ENCODE measurements at places on chromosomes 16 and 17.

DNA sequence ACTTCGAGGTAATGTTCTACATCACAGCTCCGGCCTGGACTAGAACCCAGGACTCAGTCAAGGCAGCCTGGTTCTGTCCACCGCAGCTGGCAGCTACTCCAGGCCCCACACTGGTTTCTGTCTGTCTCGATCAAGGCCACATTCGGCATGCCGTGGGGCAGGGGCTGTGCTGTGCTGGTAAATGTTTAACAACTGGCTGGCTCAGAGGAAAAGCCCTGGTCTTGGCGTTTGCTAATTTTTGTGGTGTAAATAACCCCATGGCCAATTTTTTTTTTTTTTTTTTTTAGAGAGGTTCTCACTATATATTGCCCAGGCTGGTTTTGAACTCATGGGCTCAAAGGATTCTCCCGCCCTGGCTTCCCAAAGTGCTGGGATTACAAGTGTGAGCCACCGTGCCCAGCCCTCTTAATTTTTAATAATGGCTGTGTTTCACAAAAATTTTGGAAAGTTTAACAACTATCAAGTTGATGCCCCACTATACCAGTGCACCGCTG lies 328 bp upstream of the DRC7 start:
- no peak for DNase-seq

GRCh38 chr17:22277595-22277994 lies 585.3 kb downstream of the KCNJ18 start:
- DNase-seq = no peak

- no peak for DNase-seq
Measured at GRCh38 chr16:27980076-27980775, 83.3 kb downstream of the GSG1L start.

DNA sequence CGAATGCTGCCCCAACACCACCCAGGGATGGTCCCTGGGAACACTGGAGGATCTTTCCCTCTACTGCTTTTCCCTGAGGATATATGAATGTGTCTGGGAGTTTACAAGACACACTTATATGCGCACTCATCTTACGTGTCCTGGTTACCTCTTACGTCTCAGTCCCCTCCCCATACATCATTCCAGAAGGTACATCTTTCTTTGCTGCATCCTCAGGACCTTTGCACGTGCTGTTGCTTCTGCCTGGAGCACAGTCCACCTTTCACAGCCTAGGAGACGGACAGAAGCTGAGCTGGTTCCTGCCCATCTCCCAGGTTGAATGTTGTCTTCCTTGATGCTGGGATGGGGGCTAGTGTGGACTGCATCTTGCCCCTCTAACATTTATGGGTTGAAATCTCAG lies 153.0 kb upstream of the FOXF1 start:
- DNase-seq = no peak

DNA sequence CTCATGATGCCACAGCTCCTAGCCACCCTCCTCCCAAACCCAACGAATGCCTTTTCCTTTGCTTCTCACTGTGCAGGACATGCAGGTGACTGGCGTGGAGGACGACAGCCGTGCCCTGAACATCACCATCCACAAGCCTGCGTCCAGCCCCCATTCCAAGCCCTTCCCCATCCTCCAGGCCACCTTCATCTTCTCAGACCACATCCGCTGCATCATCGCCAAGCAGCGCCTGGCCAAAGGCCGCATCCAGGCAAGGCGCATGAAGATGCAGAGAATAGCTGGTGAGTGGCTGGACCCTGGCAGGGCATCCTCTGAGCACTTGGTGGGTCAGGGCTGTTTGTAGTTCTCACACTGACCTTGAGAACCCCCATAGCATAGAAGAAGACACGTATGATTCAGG lies 132.3 kb downstream of the SOCS1 start:
- no peak for DNase-seq

- DNase-seq = no peak
Measured at GRCh38 chr16:69890892-69891282, 60.2 kb upstream of the CLEC18A start.

DNA sequence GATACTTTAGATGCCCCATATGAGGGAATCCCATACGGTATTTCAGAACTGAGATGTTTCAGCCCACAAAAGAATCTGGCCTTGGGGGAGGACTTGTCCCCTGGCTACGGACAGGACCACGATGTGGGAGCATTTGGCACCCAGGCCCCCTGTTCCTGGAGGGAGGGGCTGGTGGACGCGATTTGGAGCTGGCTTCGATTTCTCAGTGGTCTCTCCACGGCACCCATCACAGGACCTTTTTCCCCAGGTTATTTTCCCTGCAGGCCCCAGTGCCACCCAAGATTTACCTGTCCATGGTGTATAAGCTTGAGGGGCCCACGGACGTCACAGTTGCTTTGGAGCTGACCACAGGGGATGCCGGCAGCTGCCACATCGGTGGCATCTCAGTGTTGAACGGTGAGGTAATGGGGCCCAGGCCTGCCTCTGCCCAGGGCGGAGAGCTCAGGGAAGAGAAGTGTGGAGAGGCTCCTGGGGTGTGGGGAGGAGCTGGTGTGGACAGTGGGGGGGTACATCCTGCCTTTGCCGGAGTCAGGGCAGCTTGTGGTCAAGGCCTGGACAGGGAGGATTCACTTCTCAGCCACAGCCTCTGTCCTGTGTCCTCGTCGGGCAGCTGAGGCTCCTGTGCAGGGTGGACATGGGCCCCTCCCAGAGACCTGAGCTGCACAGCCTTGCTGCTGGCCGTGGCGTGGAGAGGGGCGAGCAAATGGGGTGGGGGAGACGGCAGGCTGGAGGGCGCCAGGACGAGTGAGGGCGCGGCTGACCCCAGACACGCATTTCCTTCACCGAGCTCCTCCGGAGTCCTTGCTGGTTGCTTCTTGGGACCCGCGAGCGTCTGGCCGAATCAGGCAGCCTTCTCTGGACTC lies 9.9 kb downstream of the ENGASE start:
- DNase-seq = no peak

DNA sequence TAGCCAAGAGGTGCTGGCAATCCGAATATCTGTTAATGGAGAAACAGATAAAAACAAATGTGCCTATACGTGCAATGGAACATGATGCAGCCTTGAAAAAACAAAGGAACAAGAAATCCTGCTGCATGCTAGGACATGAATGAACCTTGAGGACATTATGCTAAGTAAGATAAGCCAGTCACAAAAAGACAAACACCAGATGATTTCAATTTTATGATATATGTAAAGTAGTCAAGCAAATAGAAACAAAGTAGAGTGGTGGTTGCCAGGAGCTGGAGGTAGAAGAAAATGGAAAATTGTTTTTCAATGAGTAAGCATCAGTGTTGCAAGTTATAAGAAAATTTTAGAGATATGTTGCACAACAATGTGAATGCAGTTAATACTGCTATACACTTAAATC lies 409.7 kb upstream of the CDH8 start:
- DNase-seq = no peak

DNA sequence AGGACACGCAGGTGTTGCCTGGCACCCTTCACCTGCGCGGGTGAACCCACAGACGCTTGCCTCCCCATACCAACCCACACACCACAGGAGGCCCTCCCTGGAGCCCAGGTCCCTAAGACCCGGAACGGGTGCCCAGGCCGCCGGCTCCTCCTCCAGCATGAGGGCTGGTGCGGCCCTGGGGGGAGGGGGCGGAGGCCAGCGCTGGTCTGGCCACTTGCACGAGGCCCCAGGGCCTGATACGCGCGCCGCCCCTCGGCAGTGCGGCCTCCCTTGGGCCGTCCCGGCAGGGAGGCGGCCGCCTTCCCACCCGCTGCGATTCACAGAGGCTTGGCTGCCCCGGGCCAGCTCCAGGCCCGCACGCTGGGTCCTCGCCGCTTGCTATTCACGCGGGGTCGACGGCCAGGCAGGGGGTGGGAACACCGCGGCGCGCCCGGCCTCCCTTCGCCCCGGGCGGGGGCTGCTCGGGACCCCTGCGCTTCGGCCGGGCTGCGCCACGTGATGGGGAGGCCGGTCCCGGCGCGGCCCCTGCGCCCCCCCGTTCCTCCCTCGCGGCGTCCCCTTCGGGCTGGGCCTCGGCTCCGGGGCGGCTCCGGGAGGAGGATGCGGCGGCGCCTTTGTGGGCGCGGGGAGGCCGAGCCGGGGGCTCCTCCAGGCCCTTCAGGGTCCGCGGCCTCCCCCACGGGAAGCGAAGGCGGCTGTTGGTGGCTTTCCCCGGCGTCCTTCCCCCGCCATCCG lies 685 bp downstream of the FASN start:
- DNase-seq = no peak

DNA sequence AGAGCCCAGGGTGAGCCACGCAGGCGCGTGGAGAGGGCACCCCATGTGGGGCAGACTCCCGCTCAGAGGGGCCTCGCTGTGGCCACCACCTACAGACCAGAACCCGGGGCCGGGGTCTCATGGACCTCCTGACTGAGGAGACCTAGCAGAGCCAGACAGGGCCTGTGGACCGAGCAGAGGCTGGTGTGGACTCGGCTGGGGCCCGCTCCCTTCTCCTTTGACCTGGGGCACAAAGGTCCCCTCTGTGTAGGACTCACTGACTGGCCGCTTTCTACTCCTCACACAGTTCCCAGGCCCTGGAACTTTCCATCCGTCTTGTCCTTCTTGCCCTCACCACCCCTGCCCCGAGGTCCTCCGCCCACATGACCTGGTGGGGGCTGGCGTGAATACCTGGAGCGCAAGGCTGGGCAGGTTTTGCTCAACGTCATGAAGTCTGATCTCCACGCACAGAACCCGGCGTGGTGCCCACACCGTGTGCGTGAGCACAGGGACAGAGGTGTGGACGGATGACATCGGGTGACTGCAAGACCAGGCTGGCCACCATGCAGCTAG lies 44.7 kb upstream of the ACSF3 start:
- DNase-seq = no peak

DNA sequence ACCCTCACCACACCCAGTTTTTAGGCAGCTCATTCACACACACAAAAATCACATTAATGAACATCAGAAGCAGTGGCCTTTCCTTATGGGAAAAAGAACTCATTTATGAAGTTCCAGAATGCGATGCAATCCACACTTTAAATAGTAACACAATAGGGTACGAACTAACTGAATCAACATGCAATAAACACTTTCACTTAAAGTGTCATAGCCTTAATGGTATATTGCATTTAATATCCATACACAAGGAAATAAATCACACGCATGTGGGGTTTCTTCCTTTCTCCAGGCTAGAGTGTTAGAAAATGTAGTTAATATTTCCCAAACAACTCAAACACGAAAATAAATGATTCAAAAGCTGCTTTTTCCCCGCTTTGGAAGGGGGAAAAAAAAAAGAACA lies 19.7 kb downstream of the ADCY9 start:
- DNase-seq = no peak

GRCh38 chr17:53032861-53033271 lies 789.9 kb upstream of the KIF2B start:
- DNase-seq = no peak

GRCh38 chr17:40547079-40547784 lies 18.0 kb downstream of the CCR7 start:
- DNase-seq = no peak

DNA sequence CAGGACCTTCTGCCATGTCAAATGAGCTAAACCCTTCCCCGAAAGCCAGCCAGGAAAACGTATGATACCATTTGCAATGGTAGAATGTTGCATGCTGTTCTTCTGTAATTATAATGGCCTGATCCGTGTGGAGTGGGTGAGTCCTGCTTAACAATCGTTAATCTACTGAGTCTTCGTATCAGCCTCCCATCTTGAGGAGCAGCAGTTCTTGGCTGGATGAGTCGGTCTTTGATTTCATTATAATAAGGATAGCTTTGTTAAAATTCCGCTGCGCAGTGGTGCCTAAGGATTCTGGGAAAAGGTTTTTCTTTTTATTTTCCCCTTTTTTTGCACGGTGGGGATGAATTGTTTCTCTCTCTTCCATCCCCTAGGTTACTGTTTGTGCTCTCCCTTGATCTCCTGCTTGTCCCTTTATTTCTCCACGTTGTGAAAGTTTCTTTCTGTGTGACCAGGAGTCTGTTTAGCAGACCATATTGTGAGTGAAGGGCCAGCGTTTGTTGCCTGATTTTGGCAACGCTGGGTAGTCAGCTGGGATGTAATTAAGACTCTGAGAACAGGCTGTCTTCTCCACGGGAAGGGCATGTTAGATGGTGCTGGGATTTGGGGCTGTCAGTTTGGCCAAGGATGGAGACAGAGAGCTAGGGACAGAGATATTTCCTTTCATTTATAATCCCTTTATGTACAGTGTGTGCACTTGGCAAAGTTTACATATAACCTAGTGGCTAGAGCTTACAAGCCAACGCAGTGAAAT lies 263.0 kb downstream of the FTO start:
- no peak for DNase-seq

DNA sequence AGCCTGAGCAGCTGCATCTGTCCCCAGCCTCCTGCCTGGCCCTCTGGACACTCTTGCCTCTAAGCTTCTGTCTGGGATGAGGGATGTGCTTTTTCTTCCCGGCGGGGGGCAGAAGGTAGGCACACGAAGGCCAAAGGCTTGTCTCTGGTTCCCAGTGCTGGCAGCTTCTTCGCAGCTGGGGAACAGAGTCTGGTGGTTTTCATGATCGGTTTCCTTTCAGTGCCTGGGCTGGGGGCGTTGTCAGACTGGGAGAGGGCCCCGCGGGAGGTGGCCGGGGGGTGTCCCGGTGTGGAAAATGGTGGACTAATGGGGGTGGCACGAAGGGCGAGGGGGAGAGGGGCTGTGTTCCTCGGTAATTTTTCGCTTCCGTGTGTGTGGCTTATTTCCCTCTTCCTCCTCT lies 988 bp downstream of the RAP1GAP2 start:
- DNase-seq = no peak

DNA sequence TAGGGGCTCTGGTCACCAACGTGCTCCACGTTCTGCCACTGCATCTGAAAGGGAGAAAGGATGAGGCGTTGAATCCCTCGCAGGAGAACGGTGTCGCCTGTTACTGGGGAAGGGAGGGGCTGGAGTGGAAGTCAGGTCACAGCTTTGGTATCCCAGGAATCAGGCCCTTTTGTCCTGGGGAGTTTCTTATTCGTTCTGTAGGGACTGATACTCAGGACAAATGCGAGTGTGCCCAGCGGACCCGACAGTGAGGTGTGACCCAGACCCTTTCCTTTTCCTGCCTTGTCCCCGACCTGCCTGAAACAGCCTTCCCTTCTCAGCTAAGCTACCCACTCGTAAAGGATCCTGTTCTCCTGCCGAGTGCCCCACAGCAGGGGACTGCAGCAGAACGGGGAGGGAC lies 177.5 kb downstream of the VPS53 start:
- no peak for DNase-seq

GRCh38 chr17:81119223-81120148 lies 45.8 kb upstream of the PVALEF start:
- no peak for DNase-seq

- DNase-seq = no peak
Measured at GRCh38 chr16:79037521-79038373, 562.8 kb downstream of the MAF start.

GRCh38 chr16:65118871-65119270 lies 3.0 kb downstream of the CDH11 start:
- no peak for DNase-seq

- no peak for DNase-seq
Measured at GRCh38 chr17:29837531-29837930, 92.5 kb downstream of the SSH2 start.

DNA sequence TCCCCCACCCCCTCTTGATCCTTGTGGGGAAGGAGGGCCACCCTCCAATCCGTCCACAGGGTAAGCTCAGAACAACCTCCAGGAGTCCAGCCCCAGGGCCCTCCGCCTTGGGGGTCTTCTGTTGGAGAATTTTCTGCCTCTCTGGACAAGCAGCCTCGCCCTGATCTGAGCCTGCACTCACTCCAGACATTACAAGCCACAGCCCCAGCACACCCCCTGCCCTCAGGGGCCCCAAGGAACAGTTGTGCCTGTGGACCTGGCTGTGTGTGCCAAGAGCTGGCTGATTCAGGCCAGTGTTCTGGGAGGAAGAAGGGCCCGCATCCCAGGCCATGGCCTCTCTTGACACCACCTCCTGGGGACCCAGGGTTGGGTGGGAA lies 477 bp upstream of the ARHGAP27 start:
- no peak for DNase-seq
